ENCODE measurements at places on chromosomes 16 and 17. TPM values are rescaled to one million over a fixed set of nuclear protein-coding genes. Genes with fewer than 3 reads are reported as not detected.

The KRT28 gene
- polyA plus RNA-seq, result not detected

The SPN gene
- polyA plus RNA-seq, result 1.9 TPM

The SOST gene
- not detected for polyA plus RNA-seq

The CHST4 gene
- not detected for polyA plus RNA-seq

The ADAM11 gene
- 0.62 TPM for polyA plus RNA-seq

The MILR1 gene
- polyA plus RNA-seq, result 38.0 TPM

The ARL16 gene
- polyA plus RNA-seq, result 61.4 TPM

The SLC16A13 gene
- 4.8 TPM for polyA plus RNA-seq

The DNAH17 gene
- polyA plus RNA-seq, result 0.04 TPM

The IL21R gene
- 49.9 TPM for polyA plus RNA-seq
